ENCODE measurements at places on chromosomes 11 and 22.

GRCh38 chr11:111676878-111677585 lies 74.8 kb downstream of the SIK2 start:
- DNase-seq: no peak

GRCh38 chr11:67438158-67438902 lies 848 bp upstream of the PTPRCAP start:
- peak; percentile 85 for DNase-seq

GRCh38 chr22:26394777-26395176 lies 34.3 kb upstream of the ASPHD2 start:
- no peak for DNase-seq

DNA sequence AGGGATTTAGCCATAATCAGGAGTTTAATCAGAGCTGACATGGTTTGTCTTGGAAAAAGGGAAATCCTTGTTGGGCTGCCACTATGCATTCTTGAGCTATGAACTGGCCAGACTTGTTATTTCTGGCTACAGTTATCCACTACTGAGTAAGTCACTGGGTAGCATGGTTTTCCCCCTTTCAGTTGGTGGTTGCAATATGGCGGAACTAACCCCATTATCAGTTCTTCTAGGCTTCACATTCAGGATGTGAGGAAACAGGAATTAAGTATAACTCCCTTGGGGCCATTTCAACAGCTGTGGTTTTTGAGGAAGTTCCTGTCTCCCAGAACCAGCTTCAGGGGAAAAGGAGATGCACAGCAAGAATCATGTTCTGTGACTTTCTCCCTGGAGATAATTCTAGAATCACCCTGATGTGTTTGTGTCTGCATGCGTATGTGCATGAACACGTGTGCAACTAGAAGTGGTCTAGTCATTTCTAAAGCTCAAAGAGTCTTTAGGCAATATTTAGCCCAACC lies 103.0 kb upstream of the CD44 start:
- no peak for DNase-seq

DNA sequence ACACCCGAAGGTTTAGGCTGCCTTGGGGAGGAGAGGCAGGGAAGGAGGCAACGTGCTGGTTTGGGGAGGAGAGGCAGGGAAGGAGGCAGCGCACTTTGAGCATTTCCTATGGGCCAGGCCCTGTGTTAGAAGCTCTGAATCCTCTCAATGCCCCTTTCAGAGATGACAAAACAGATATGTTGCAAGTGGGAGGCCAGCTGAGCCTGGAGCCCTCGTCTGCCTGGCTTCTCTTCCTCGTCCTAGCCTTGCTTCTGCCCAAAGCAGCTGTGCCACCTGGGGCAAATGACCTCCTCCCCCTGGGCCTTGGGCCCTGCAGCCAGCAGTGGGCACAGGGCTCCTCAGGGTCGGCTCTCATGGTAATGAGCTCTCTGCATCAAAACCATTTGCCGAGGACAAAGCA lies 15.3 kb upstream of the LRRC32 start:
- DNase-seq: no peak

- DNase-seq: no peak
These were observed 230.6 kb upstream of the PDGFD start for GRCh38 chr11:104394508-104394907.

GRCh38 chr11:44300844-44301563 lies 8.9 kb downstream of the ALX4 start:
- DNase-seq: no peak

- DNase-seq: no peak
These were observed 29.7 kb upstream of the ACCSL start for GRCh38 chr11:44018127-44018521.

DNA sequence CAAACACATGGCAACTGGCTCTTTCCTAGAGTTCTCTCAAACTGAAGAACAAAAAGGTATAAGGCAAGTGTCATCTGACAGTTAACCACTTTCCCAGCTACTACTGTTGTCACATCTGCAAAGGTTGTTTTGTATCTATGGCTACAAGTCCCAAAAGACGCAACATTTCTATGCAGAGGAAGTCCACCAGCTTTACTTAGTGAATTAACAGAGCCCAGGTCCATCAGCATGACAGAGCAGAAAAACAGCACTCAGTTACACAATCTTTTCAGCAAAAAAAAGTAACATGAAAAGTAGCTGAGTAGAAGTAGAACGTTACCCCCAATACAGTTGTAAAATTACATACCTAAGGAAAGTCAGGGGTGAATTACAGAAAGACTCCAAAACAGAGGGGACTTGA lies 12.1 kb downstream of the CPSF7 start:
- no peak for DNase-seq

DNA sequence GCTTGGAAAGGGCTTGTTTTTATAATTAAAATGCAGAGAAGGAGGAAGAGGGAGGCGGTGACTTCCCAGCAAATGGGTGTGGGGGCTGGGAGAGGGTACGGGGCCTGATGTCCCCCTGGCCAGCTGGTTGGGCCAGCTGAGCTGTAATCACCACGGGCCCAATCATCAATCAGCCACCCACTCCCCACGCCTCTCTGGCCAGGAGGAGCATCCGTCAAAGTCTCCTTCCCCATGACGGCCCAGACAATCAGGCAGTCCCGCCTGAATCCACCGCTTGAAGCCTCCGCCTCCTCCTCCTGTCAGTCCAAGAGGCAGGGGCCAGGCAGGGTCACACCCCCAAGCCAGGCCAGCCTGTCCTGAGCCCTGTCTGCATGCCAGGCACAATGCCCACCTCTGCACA lies 13.3 kb upstream of the CABP7 start:
- DNase-seq: no peak

DNA sequence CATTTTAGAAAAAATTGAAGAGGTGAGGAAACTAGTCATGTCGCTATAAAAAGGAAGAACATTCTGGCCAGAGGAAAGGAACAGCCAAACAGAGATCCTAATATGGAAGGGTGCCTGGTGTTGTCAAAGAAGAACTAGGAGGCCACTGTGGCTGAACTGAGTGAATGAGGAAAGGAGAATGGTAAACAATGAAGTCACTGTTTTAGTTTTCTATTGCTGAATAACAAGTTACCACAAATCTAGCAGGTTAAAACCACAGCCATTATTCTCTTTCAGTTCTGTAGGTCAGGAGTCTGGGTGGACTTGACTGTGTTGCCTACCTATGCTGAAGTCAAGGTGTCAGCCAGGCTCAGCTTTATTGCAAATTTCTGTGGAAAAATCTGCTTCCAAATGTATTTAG lies 549.3 kb upstream of the CCDC90B start:
- no peak for DNase-seq

DNA sequence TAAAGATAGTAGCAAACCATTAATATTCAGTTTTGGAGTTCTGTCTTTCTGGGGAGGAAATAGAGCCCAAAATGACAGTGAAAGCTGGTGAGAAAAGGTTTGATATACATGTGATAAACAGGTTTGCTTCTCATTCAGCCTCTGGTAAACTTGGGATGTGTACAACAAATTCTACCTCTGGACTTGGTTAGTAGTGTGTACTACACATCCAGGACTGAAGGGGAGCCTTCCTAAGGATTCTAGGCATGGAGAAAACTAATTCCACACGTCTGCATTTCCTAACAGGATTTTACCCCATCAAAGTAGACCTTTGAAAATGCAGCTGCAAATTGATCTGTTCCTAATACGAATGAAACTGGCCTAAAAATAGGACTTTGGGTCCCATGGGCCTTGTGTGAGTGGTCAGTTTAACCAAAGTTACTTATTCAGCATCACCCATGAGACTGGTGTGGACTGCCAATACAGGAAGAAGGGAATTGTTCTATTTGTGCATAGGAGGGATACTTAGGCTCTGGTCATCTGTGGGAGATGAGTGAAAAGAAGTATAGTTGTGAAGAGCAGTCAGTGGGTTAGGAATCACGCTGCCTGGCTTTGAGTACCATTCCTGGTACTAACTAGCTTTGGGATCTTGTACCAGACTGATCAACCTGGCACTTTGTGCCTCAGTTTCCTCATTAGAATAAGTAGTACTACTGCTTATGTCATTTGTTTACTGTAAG lies 74.2 kb downstream of the YAP1 start:
- DNase-seq: no peak

DNA sequence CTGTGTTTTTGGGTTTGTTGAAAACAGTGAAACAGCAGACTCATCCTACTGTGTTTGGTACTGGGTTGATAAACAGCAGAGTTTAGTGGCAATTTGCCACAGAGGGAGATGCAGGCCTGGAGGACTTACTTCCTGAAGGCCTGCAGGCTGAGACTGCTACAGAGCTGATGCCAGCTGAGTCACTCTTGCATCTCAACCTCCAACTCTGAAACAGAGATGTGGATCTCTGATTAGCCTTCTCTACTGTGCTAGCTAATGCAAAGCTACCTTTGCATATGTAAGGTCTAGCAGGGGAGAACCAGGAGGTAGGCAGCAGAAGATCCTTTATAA lies 14.3 kb downstream of the ATP5MG start:
- no peak for DNase-seq

DNA sequence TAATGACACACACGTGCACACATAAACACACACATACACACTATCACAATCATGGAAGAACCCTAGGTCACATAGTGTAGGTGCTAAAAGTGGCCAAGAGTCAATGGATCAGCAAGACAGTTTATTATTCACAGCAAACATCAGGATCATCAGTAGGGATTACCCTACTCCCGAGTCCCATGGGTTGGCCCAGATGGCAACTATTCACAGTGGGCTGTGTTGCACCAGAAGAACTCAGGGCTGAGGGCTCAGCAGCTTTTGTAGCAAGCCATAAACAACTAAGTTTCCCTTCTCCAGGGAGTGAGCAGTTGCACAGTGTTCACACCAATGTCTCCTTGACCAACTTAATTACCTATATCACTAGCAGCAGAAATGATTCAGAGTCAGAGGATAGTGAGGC lies 20.8 kb downstream of the PRDM11 start:
- DNase-seq: no peak

DNA sequence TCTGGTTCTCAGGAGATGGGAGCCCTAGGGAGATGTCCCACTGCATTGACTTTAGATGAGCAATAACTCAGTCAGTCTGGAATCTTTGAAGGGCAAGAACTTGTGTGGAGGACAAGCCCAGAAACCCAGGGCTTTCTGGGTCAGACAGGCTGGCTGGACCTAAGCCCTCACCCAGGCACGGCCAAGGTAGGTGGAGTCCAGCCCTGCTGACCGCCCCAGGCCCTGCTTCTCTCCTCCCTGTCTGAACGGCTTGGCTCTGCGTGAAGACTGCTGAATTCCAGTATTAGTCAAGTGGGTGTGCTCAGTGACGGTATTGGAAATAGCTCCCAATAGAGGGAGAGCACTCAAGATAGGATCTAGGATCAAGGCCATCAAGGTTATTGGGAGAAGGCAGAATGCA lies 6.1 kb downstream of the CXCR5 start:
- no peak for DNase-seq

GRCh38 chr11:12125609-12126149 lies 15.3 kb downstream of the MICAL2 start:
- no peak for DNase-seq

DNA sequence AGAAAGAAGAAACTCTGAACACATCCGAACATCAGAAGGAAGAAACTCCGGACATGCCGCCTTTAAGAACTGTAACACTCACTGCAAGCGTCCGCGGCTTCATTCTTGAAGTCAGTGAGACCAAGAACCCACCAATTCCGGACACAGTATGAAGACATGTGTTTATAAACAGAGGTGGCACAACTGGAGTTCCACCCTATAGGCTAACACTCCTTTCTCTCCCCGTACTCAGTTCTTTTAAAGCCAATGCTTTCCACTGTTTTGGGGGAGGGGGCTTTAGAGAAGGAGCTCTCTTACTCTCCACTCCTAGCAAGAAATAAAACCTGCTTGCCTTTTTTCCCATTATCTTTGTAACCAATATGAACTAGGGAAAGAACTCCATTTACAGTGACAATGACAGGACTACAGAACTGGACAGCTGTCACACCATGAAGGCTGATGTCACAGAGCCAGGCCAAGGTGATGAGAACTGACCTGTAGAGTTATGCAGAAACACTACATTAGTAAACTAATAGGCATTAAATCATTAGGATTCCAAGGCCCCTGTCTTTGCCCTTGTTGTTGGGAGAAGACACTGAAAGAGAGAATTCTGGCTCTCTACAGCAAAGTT lies 733 bp downstream of the TRIM5 start:
- no peak for DNase-seq

GRCh38 chr11:2582351-2582945 lies 117.3 kb downstream of the KCNQ1OT1 start:
- no peak for DNase-seq

DNA sequence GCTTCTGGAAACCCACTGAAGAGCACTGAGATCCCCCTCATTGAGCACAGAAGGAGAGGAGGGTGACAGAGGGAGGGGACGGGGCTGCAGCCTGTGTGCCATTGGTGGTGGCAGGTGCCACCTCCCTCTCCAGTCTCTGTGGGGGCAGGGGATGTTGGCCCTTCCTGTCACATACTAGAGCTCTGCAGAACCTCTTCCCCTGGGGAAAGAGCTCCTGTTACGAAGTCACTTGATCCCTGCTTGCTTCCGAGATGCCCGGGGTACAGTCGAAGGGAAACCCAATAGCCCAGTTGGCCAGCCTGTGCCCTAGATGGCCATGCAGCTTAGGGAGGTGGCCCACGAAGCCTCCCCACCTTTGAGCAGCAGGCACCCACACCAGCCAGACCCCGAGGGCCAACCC lies 29.4 kb downstream of the DAGLA start:
- no peak for DNase-seq

GRCh38 chr11:10322401-10322800 lies 17.5 kb downstream of the ADM start:
- DNase-seq: no peak

GRCh38 chr11:3049430-3050243 lies 7.6 kb downstream of the CARS1 start:
- DNase-seq: peak; percentile 63

GRCh38 chr11:102633385-102634026 lies 8.4 kb upstream of the MMP20 start:
- no peak for DNase-seq

- DNase-seq: no peak
These were observed 802 bp downstream of the SYT13 start for GRCh38 chr11:45285250-45285828.

DNA sequence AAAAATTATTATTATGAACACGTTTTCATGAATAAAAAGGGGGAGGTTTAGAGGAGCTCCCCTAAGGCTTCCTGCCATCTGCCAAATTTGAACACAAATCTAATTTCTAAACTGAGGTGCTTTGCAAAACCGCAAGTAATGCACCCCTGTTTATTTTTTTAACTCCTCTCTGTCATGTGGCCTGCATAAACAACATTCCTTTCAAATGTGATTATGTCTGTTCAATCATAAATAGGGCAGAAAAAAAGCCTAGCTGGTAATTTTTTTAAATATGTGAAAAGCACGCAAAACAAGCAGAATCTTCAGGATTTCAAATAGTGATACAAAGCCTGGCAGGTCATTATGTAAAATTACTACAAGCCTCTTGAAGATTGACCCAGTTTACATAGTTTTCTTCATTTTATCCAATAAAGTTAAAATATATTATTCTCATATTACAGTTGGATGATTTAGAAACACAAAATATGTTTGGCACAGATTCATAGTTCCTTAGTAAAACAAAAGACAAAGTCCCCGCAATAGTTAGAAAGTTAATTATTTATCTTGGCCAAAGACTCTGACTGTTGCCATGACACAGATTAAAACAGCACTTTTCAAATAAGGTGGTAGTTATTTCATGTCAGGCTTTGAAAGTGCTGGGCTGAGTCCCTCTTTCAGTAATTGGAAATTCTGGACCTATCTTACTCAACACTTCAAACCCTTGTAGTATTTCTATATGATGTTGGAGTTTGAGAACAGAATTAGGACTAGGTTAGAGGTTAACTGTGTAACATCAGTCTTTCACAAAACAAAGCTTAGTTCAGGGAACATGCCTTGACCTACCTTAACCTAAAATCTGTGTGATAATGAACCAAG lies 200.3 kb upstream of the MPPED2 start:
- no peak for DNase-seq

- DNase-seq: no peak
These were observed 62.0 kb upstream of the PAX6 start for GRCh38 chr11:31873124-31873523.

- no peak for DNase-seq
These were observed 681.3 kb downstream of the NTM start for GRCh38 chr11:132051704-132052103.
